Activated CD4-positive, alpha-beta T cell treated with anti-CD3 and anti-CD28 coated beads for 48 hours (primary cell): ENCODE measurements at places on chromosomes 1 and 21.

GRCh38 chr1:93177991-93178390, 2.2 kb downstream of the TMED5 start:
- DNase-seq = no peak

DNA sequence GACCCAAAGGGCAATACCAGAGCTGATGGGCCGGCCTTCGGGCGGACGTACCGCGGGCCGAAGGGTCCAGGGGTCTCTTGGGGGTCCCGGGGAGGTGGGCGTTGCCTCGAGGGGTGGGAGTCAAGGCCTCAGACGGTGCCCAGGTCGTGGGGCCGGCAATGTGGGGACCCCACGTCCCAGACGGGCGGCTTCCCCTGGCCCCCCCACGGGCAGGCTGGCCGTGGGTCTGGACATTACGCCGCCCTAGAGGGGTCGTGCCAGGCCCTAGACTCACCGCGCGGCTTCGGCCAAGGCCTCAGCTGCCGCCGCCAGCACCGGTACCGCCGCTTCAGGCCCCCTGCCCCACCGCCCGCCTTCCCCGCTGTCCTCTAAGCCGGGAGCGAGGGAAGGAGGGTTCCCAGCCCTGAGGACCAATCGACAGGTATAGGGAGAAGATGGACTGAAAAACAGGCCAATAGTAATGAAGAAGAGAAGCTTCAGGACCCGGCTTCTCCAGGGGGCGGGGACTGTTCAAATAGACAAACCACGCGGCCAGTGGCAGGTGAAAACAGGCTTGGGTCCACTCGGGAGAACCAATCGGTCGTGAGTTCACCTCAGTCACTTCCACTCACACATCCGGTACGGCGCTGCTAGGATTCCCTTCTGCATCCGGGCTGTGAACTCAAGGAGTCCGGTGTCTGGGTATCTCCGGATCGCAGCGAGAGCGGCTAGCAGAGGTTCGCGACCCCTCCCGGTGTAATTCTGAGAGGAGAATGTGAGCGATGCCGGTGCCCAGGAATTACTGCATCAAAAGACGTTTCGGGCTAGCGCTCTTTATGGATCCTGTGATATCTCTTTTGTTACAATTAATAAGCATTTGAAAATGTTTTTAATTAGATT, at the start of gene MTOR:
Gene MTOR (minus strand): TSS at position 381 of the 879 bp plus-strand sequence. CDS start 3,142 bp downstream, outside the sequence.
- peak; percentile 98 for DNase-seq

DNA sequence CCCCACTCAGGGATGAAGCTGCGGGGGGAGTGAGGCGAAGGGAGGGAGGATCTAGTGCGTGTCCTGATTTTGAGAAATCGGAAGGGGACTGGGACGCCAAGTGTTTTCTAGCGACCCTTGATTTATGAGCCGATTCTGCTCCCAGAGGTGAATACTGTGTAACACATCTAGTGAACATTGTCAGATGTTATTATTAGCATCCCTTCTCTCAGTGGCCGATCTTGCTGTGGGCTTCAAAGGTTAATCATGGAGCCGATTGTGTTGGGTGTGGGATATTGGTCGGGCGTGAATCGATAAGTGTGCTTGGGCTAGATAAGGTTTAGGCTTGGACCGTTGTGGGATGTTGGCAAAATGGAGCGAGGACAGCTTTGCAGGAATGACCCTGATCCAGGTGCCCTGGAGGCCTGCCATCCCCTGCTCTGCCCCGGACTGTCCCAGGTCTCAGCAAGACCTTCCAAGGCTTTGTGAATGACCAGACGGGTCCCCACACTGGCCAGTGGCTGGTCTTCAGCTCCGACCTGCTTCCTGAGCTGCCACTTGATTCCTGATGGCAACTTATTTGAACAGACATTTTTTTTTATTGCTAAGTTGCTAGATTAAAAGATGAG, 2.2 kb downstream of the AJAP1 start:
- DNase-seq = no peak

DNA sequence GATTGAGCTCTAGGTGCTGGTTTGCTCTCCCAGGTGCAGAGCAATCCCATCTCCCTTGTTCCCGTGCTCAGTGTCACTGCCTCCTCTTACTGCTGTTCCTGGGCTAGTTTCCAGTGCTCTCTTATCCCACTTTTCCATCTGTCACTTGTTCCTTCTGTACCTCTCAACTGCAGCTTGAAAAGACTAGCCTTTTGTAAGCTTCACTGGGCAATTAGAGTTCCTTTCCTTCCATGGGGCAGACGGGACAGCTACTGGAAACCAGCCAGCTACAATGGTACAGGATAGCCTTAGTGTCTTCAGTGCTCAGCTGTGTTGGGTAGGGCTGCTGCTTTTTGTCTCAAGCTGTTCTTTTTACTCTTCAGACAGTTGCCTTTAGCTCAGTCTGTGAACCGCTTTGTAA, 31.6 kb downstream of the AGT start:
- no peak for DNase-seq

DNA sequence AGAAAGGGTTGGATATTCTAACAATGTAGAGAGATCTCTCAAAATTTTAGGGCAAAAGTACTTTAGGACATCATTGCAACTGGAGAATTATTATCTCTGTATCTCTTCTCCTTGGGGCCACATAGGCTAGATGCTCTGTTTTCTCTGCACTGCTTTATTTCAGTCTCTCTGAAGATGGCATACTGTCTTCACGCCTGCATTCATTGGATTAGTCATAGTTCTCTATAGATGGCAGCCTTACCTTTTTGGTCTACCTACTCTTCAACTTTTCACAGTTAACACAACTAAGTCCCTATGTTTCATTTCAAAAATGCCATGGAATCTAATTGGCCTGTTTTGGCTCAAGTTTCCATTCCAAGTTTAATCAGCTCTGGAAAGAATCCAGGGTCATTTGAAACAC, 1623.3 kb upstream of the B3GALT2 start:
- no peak for DNase-seq

DNA sequence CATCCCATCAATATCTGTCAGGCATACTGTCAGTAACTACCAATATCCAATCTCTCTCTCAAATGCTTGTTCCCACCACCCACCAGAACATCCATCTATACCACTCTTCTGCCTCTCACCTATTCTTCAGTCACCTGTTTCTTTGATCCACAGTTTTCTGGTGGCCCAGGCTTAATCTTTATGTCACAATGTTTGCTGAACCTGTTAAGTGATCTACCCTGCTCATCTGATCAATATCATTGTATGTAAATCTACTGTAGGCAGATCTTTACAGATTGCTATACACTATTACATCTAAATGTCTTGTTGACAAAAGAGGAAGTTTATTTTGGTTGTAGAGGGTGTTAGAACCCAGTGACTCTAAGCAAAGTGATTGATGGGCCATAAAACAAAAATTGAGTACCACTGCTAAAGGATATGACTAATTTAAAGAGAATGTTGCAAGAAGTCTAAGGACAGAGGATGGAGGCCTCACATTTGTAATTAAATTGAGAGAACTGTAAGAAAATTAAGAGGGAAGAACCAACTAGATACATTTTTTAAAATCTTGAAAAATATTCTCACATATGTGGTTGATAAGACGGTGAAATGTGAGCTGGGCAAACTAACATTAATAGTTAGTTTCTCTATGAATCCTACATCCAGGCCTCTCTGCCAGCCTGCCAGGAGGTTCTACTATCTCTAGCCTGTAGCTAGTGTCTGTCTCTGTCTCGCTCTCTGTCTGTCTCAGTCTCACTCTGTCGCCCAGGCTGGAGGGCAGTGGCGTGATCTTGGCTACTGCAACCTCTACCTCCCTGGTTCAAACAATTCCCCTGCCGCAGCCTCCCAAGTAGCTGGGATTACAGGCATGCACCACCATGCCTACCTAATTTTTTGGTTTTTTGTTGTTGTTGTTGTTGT, 34.1 kb downstream of the EGLN1 start:
- no peak for DNase-seq

DNA sequence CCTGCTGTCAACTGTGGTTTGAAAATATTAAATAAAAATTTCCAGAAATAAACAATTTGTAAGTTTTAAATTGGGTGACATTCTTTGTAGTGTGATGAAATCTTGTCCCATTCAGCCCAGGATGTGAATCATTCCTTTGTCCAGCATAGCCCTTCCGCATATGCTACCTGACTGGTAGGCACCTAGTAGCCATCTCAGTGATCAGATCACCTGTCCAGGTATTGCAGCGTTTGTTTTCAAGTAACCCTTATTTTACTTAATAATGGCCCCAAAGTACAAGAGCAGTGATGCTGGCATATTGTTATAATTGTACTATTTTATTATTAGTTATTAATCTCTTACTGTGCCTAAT, 351.6 kb upstream of the B3GALT2 start:
- no peak for DNase-seq

GRCh38 chr1:80217377-80217986, 1211.0 kb upstream of the ADGRL4 start:
- DNase-seq = no peak
